ENCODE measurements at places on chromosomes 16 and 17.

DNA sequence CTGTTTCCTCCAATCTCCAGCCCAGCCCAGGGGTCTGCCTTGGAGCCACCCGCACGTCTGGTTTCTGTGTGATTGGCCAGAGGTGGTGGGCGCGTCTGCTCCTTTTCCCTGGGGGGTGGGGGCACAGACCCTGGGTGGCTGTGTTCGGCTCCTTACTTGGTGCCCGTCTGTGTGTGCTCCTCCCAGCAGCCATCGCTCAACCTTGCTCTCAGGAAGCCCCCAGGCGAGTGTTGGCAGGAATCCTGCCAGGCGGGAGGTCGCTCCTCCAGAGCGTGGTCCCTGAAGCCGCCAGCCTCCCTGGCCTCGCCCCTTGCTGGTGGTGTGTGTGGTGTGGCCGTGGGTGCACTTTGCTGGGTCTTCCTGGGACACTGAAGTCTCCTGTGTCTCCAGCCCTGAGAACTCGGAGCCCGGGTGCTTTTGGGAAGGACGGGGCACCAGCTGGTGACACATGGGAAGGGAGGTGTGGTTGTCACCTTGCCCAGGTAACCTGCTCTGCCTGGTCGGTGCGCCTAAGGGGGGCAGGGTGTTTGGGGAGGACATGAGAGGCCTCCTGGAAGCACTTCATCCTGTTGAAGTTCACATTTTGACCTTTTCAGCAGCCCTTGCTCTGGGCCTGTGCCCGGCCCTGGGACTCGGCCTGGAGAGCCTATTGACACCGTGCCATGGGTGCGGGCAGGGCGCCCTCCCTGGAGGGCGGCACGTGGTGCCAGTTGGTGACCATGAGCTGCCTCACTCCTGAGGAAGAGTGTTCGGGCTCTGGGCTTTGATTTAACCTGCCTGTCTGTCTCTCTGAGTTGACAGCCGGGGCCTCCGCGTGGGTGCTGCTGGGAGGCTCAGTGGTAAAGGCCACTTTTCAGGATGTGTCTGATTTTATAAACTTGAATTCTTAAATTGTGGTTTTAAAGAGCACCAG is 49.0 kb upstream of the ZNF750 start:
- DNase-seq, result no peak

DNA sequence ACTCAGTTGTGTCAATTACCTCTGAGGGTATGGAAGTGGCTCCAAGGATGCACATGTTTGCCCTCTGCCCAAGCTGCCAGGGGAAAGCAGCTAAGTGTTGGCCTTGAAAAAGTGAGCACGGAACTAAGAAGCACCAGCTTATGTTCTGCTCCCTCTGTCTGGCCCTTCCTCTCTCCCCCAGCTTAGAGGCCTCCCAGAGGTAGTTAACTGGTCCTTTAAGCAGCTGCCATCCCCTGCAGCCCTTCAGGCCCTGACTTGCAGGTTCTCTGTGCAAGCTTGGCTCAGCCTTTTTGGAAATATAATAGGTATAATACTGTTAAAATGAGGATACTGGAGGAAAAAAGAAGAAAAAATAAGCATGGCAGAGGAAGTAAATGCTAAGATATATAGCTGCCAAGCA is 7.0 kb upstream of the UBE2Z start:
- no peak for DNase-seq

- no peak for DNase-seq
Measured at GRCh38 chr16:23375643-23376042, 73.5 kb downstream of the SCNN1B start.

- DNase-seq, result no peak
Measured at GRCh38 chr17:33300241-33300640, 7.1 kb upstream of the ASIC2 start.

DNA sequence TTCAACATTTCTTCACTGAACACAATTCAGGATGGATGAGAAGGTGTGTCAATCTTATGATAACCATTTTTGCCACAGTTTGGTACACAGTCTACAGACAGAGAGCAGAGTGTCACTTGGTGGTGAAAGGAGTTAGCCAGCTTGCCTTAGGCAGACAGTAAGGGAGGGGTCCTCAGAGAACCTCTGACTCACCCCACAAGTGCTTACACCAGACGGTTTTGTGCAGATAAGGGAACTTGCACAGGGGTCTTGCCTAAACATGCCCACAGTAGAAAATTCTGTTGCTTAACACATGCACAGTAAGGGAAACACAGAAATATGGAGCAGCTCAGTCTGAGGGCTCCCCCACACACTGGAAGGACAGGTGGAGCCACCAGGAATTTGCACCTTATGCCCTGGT is 204.5 kb upstream of the CDH8 start:
- no peak for DNase-seq

DNA sequence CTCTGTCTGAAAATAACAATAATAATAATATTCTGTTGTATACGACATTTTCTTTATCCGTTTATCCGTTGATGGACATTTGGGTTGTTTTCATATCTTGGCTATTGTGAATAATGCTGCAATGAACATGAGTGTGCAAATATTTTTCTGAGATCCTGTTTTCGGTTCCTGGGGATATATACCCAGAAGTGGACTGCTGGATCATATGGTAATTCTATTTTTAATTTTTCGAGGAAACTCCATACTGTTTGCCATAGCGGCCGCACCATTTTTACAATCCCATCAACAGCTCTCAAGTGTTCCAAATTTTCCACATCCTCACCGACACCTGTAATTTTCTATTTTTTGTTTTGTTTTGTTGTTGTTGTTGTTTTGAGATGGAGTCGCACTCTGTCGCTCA is 5.3 kb upstream of the PRSS41 start:
- DNase-seq, result no peak

DNA sequence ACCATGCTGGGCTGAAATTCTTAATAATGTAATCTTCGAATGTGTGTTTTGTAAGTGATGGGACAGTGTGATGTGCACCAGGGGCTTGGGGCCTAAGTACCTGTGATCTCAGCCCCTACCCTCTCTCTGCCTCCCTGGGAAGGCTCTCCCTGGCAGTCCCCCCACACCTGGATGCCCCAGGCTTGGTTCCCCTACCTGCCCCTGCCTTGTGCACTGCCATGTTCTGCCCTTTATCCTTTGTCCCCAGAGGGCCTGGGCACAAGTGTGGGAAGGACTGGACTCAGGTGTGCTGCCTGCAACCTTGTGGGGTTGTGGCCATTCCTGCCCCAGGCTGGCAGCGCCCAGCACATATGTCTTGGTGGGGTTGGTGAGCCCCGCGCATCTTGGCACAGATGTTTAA is 55.4 kb upstream of the CREBBP start:
- DNase-seq, result no peak

DNA sequence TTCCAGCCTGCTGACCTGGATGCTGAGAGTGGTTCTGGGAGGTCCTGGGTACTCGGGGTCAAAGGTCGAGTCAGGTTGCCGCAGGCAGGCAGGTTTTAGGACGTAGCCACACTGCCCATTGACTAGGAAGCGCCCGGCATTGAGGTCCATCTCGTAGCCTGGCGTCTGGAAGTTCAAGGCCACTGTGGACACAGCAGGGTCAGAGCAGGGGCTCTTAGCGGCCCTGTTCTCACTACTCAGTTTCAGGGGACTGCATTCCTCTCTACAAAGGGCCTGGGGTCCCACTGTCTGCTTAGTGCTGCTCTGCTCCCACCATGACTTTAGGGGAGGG is 18.9 kb downstream of the PLCD3 start:
- DNase-seq, result no peak

GRCh38 chr17:59783221-59784047 is 76.0 kb downstream of the VMP1 start:
- DNase-seq, result no peak

All from stimulated activated CD4-positive, alpha-beta T cell treated with anti-CD3 and anti-CD28 coated beads, Interleukin-4, amount 100 ng/mL, for 4 hours (primary cell).